Transverse colon (tissue), 4 donors: ENCODE measurements at places on chromosomes 4 and X.

DNA sequence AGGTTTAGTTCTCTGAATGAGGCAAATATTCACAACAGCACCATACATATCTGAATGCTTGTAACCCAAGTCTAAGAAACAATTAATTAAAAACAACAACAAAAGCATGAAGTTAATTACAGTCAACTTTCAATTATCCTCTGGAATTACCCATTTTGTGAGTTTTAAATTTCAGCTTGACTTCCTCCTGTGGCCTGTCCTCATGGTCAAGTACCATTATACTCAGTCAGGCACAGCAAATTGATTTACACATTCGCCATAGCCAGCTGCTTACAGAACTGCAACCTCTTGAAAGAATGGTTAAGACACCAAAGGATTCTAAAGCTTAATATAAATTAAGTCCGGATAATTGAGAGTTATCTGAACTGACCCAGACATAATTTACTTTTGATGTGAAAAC is 306.5 kb downstream of the CAMK2D start:
- no peak for DNase-seq

DNA sequence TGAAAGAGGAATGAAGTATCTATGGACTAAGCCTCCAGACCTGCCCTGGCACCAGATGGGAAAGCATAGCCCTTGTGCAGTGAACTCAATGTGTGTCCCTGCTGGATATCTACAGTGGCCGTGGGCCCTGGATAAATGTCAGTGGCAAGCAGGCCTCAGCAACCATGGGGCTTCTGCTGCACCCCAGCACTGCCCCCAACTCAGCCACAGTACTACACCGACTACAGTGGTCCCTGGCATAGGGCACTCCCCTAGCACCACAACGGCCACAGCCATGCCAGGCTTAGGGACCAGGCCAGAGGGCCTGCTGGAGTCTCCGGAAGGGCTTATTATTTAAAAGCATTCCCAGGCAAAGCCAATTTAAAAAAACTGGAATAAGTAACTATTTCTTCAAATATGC is 459.1 kb downstream of the SH2D1A start:
- no peak for DNase-seq

DNA sequence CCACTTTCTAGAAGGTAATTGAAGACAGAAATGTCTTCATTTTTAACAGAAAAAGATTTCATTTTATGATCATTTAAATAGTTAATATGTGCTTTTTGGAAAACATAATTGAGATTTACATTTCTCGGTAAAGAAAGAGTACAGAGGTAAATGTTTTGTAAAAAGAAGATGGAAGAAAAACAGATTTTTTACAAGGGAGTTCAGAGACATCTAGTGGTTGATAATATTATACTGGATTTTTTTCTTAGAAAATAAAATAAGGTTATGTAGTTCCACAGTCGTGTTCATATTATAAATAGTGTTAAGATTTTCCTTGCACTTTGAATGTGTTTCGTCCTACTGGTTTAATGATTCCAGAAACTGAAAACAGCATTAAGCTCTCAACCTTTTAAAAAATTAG is 60.6 kb downstream of the SMARCA1 start:
- DNase-seq, result no peak

GRCh38 chrX:79096145-79096556 is 48.3 kb upstream of the GPR174 start:
- DNase-seq, result no peak

GRCh38 chr4:7156761-7157488 is 35.4 kb upstream of the SORCS2 start:
- DNase-seq, result no peak

GRCh38 chrX:68732906-68733493 is 85.5 kb downstream of the STARD8 start:
- DNase-seq, result peak; percentile 61

DNA sequence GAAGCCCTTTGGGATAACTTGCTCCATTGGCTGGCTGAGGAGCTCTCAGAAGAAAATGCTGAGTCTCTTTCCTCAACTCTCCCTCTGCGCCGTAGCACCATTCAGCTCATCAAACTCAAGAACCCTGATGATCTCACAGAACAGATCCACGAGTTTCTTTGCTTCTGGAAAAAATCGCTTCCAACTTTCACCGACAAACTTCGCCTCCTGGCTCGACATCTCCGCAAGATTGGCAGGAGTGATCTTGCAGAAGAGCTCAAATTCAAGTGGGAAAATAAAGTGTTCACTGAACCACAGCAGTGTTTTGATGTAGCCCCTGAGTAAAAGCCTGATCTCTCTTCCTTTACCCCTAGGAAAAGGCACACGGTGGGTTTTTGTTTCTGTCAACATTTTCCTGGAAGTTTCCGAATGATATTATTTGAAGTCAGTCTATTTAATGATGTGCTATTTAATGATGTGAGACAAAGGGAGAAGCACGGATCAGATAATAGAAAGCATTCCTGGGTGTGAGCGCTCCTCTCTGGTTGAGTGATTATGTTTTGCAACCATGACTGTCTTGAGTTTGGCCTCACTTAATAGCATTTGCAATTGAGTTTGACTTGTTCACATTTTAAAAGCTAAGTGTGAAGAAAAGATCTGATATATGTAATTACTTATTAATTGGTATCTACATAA is 62.2 kb downstream of the DTHD1 start:
- DNase-seq, result no peak

DNA sequence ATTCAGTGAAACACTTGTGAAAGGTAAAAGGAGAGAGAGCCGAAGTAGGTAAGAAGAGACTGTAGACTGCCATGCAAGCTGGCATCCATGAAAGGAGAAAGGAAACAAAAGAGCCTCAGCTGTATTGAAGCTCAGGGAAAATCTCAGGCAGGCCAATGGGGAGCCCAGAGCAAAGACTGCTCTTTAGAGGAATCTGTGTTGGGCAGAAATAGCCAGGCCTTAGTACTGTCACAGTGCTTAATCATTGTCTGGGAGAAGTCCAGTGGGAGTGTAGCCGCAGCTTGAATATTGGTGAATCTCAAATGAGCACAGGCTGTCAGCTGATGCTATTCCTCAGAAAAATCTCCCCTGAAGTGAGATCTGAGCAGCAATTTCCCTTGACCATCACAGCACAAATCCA is 27.6 kb downstream of the CYLC1 start:
- DNase-seq, result no peak

DNA sequence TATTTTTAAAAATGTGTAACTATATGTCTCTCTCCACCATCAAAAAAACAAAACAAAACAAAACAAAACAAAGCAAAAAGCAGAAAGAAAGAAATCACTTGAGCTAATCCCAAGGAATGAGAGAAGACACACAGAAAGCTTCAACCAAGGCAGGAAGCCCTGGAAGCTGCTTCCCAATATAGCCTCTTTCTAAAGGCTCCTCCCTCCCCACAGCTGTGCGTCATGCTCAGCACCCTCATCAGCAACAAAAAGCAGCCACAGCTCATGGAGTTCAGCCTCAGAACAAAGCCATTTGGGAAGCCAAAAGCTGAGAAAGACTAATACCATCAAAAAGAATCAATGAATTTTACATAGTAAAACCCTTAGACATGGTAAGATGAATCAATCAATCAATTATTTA is 501.6 kb upstream of the SMIM31 start:
- DNase-seq, result no peak
